PC-9 (cell line): ENCODE measurements at places on chromosomes 11 and 22. TPM values are rescaled to one million over a fixed set of nuclear protein-coding genes. Genes with fewer than 3 reads are reported as not detected.

The MIAT gene
- 0.45 and 0.48 TPM in 2 replicates for total RNA-seq

- no peak overlapping the region for H3K4me3 ChIP-seq
- no peak overlapping the region for H3K27ac ChIP-seq
- no peaks in the 10 kb centered on the region for H3K4me1 ChIP-seq
- no peaks in the 10 kb centered on the region for H3K27me3 ChIP-seq
- H3K36me3 ChIP-seq = no peaks in the 10 kb centered on the region
Observed at GRCh38 chr11:45816614-45817013, 11.7 kb downstream of the SLC35C1 start.

GRCh38 chr11:111018566-111018965, 227.0 kb upstream of the POU2AF2 start:
- no peak for DNase-seq
- no peaks in the 10 kb centered on the region for H3K27me3 ChIP-seq
- H3K4me1 ChIP-seq = no peaks in the 10 kb centered on the region
- no peak overlapping the region for H3K27ac ChIP-seq

DNA sequence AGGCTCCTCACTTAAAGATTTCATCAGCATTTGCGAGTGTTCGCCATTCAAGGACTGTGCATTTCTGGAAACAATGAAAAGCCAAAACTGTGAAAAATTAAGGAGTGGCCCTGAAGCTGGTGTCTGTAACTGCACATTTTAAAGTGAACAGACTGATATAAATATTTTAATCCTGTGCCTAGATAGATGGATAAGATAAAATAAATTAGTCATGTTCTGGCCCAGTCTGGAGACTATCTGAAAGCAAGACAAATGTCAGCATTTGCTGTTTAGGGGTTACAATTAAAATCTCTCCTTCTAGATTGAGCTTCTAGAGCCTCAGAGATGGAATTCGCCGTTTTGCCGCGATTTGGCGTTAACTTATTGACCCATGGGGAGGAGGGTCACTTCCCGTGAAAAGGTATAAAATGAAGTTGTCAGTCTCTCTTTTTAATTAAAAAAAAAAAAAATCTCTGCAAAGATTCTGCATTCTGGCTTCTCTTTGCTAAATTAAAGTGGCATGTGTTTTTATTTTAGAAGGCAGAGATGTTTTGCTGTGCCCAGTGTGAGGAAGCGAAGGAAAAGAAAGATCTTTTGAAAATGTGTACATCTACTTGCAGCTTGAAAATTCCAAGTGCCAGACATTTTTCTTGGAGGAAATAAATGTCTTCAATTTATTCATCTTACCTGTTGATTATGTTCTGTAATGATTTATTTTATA, 79.7 kb upstream of the WNT7B start:
- no peak overlapping the region for H3K27ac ChIP-seq
- DNase-seq = no peak
- H3K27me3 ChIP-seq = no peaks in the 10 kb centered on the region
- H3K36me3 ChIP-seq = no peaks in the 10 kb centered on the region
- H3K4me1 ChIP-seq = peaks cover 29% of the 10 kb centered on the region
- no peak overlapping the region for H3K4me3 ChIP-seq

The APOA4 gene
- not detected in 2 replicates for total RNA-seq

The OR8J3 gene
- not detected in 2 replicates for total RNA-seq

DNA sequence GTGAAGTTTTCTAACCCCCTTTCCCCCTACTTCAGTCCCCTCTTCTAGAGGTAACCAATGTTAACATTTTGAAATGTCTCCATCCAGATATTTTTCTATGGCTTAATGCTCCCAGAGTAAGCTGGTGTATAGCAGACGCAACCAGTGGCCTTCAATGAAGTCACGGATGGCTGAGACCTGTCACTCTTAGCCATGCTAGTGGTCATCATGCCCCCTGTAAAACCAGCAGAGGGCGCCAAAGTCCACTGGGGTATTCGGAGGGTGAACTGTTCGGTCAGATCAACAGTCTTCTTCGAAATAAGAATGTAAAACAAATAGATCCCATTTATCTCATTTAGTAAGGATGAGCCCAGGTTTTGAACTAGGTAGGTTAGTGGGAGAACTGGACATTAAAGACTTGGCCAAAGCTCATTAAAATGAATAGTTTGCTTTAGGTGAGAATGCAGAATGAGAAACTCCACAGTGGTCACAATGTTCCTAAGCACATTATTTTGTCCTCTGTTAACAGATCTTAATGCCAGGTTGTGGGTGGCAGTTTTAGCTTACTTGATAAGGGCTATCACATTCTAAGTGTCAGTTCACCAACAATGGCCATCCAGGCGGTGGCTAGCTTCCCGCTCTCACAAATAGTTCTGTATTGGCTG, 8.6 kb upstream of the MMP8 start:
- peak; percentile 74 for DNase-seq
- H3K4me3 ChIP-seq = no peak overlapping the region
- no peak overlapping the region for H3K27ac ChIP-seq
- H3K4me1 ChIP-seq = no peaks in the 10 kb centered on the region

The PGA5 gene
- not detected in 2 replicates for total RNA-seq

- H3K36me3 ChIP-seq = no peaks in the 10 kb centered on the region
- no peaks in the 10 kb centered on the region for H3K27me3 ChIP-seq
- H3K4me1 ChIP-seq = no peaks in the 10 kb centered on the region
- H3K27ac ChIP-seq = no peak overlapping the region
- H3K4me3 ChIP-seq = no peak overlapping the region
Observed at GRCh38 chr11:37914859-37915258, 1316.8 kb upstream of the RAG2 start.

The CSF2RB gene
- total RNA-seq = not detected in 2 replicates

GRCh38 chr22:29992341-29993275, 87.7 kb upstream of the HORMAD2 start:
- H3K4me3 ChIP-seq = no peak overlapping the region
- peak overlapping the region; percentile 94 for H3K27ac ChIP-seq
- H3K4me1 ChIP-seq = peaks cover 42% of the 10 kb centered on the region
- H3K36me3 ChIP-seq = peaks cover 17% of the 10 kb centered on the region

The KIF18A gene
- 22.9 and 31.1 TPM in 2 replicates for total RNA-seq

GRCh38 chr11:2175659-2176058, 4.0 kb upstream of the TH start:
- H3K4me3 ChIP-seq = no peak overlapping the region
- H3K27me3 ChIP-seq = no peaks in the 10 kb centered on the region
- DNase-seq = peak; percentile 48
- H3K27ac ChIP-seq = peak overlapping the region; percentile 43

The IGF2 gene
- total RNA-seq = 0.15 and 0.24 TPM in 2 replicates
